ENCODE measurements at places on chromosomes 16 and 17.

- no peak for DNase-seq
Measured at GRCh38 chr17:16989230-16989952, 17.5 kb upstream of the TNFRSF13B start.

GRCh38 chr16:80612461-80613017 is 71.7 kb downstream of the DYNLRB2 start:
- DNase-seq, result no peak

- DNase-seq, result no peak
Measured at GRCh38 chr16:85300406-85300968, 188.2 kb upstream of the CIBAR2 start.

- DNase-seq, result no peak
Measured at GRCh38 chr16:66224626-66225025, 141.9 kb upstream of the CDH5 start.

DNA sequence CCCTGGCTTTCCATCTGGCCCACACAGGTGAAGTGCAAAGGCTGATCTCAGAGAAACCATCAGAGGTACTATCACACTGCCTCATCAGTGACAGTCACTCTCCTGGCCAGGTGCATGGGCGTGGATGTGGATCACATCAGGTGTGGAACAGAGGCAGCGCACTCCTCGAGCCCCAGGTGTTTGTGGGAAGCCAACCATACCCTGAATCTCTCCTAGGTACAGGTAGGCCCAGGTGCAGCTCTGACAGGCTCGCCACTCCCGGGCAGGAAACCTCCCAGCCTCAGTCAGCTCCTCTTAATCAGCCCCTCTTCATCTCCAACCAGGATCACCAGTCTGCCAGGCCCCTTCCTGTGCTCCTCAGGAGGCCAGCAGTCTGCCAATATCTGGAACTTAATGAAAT is 31.7 kb downstream of the TLE7 start:
- DNase-seq, result no peak

GRCh38 chr16:72083778-72084404 is 9.5 kb downstream of the TXNL4B start:
- DNase-seq, result no peak

GRCh38 chr17:67372751-67373150 is 4.3 kb upstream of the PITPNC1 start:
- DNase-seq, result no peak

DNA sequence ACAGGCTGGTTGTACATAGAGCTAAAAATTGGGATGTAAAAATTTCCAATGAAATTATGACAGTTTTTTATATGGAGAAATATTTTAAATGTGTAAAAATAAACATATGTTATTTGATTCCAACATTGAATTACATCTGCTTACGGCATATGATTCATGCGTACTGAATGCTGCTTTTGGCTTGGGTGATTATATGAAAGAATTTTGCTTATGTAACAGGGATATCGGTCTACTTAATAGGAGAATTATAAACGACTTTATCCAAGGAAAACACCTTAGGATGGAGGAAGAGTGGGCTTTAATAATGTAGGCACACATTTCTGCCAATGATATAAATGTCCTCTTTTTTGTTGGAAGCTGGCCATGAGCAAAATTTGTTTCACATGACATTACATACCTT is 197.3 kb upstream of the GOT2 start:
- DNase-seq, result no peak

DNA sequence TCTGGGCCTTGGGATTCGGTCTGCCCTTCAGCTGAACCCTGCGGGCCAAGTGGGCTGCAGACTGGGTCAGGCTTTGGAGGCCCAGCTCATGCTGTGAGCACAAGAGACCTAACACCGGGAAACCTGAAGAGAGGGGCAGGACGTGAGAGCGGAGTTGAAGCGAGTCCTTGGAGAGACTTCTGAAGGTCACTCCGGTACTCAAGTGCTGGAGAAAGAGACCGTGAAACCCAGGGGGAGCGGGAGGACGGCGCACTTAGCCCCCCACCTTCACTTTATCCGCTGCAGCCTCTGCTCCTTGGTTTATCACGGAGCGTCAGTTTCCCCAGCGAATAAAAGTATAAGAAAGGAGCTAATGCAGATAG is 361 bp downstream of the UQCRC2 start:
- peak; percentile 42 for DNase-seq

- DNase-seq, result no peak
Measured at GRCh38 chr17:1919201-1919600, 89.4 kb downstream of the RPA1 start.

DNA sequence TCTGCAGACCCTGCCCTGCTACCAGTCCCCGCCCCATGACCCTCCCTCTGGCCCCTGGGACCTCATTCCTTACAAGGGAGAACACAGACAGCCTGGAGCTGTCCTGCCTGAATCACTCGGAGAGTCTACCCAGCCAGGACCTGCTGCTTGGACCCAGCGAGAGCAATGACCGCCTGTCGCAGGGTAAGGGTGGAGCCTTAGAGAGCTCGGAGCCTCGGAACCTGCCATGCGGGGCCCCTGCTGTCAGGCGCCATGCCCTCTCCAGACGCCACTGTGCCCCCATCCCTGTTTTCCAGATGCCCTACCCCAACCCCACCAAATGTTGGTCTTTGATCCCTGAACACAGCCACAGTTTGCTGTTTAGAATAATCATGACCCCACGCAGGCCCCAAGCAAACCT is 5.6 kb downstream of the SH2B1 start:
- DNase-seq, result no peak

DNA sequence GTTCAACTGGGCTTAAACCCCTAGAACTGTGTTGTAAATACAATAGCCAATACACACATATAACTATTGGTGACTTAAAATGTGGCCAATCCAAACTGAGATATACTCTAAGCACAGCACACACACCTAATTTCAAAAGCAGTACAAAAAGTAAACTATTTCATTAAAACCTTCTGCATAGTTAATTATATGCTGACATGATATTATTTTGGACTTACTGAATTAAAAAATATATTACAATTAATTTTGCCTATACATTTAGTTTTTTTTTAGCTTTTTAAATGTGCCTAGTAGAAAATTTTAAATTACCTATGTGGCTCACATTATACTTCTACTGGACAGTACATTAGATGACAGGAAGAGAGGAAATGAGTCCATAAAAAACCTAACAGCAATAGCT is 21.5 kb downstream of the MED13 start:
- DNase-seq, result no peak

- DNase-seq, result peak; percentile 57
Measured at GRCh38 chr17:565521-565920, 149.1 kb downstream of the VPS53 start.

- peak; percentile 94 for DNase-seq
Measured at GRCh38 chr17:57868007-57868909, 18.4 kb upstream of the MRPS23 start.

GRCh38 chr17:8482546-8482945 is 46.9 kb downstream of the NDEL1 start:
- DNase-seq, result no peak

DNA sequence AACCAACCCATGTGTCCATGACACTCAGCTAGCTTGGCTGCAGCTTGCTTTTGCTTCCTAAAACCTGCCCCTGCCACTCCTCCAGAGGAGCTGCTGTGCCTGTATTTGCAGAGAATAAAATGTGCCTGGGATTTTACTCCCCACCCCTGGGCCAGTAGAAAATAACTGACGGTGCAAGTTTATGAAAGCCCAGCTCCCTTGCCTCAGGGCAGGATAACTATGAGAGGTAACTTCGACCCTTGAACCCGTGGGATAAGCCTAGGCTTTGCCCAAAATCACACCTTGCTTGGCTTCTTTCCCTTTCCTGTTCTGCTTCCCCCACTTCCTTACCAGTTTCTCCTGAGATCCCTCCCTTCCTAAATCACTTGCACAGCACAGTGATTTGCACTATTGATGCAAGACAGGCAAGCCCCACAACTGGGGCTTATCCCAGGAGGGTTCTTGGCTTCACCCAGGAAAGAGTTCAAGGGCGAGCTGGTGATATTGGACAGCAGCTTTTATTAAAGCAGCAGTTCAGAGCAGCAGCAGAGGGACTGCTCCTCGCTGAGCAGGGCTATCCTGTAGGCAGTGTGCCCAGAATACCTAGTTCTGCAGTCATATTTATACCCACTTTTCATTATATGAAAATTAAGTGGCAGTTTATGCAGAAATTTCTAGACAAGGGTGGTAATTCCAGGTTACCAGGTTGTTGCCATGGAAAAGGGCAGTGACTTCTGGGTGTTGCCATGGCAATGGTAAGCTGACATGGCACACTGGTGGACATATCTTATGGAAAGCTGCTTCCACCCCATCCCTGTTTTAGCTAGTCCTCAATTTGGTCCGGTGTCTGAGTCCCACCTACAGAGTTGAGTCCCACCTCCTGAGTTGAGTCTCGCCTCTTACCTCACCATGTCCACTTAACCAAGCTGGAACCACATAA is 6.3 kb upstream of the ERCC4 start:
- DNase-seq, result no peak

GRCh38 chr17:6488008-6488539 is 43.8 kb downstream of the PIMREG start:
- DNase-seq, result no peak

GRCh38 chr16:11913425-11914079 is 2.2 kb downstream of the GSPT1 start:
- no peak for DNase-seq

DNA sequence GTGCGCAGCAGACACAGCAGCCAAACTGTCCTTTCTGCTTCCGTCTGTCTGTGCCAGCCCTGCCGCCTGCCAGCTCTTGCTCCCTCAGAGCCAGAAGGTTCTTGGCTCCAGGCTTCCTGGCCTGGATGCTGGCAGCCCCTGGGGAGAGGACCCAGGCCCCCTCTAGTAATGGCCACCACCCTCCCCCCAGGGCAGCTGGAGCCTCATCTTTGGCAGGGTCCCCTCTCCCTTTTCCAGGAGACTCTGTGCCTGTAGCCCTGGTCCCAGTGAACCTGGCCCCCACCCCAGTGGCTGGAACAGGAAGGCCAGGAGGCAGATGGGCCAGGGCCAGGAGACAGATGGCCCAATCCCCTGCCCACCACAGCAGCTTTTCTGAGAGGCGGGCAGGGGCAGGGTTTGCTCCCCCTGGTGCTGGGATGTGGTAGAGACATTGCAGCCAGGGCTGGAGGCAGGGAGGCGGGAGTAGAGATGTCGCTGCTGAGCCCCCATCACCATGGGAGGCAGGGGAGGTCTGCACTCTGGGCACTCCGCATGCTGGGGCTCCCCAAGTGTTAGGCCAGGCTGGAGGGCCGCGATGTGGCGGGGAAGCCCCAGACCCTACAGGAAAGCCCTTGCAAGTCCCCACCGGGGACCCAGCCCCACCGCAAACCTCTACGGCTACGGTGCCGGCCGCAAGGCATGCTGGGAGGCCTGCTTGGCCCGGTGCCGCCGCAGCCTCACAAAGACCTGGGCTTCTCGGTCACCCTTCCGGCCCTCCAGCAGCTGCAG is 16.7 kb downstream of the UNC13D start:
- peak; percentile 98 for DNase-seq

GRCh38 chr17:77466596-77467223 is 325.9 kb downstream of the SEC14L1 start:
- peak; percentile 75 for DNase-seq

GRCh38 chr17:73787076-73788059 is 143.1 kb upstream of the SDK2 start:
- DNase-seq, result peak; percentile 65

GRCh38 chr17:37637956-37638355 is 5.3 kb downstream of the DDX52 start:
- no peak for DNase-seq

GRCh38 chr16:47886631-47887415 is 269.0 kb downstream of the ABCC12 start:
- DNase-seq, result no peak

DNA sequence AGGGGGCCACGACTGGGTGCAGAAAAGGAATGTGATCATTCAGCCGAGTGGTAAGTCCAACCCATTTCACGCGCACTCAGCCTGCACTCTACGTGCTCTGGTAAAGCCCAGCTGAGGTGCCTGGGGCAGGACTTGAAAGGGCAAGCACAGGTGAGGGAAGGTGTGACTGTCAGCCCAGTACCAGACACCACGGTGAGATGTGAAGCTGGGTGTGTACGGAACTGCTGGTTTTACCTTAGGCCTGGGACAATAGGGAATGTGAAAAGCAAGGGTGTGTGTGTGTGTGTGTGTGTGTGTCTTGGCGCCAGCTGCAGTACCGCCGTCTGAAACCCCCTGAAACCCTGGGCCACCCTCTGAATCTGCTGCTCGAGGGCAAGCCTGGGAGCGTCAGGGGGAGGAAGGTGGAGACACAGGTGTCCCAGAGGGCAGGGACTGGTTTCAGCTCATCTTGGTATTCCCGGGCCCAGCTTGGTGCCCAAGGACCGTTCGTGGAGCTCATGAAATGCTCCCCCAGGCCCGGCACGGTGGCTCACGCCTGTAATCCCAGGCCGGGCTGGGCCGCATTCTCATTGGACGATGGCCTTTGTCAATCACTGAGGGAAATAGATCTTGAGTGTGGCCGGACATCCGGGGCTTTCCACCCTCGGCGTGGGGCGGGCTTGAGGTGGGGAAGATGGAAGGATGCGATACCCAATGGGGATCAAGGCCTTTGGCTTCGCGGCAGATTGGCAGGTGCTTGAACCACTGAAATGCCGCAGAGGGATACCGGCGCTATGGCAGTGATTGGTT is 27.8 kb upstream of the ST6GALNAC1 start:
- peak; percentile 99 for DNase-seq

DNA sequence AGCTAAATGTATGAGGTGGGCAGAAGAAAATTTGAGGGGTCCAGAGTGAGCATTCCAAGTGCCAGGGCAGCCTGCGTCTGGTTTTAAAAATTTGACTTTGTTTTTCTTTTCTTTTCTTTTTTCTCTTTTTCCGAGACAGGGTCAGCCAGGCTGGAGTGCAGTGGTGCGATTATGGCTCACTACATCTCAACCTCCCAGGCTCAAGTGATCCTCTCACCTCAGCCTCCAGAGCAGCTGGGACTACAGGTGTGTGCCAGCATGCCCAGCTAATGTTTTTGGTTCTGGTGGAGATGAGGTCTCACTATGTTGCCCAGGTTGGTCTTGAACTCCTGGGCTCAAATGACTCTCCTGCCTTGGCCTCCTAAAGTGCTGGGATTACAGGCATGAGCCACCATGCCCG is 15.6 kb downstream of the SMPD3 start:
- DNase-seq, result no peak

DNA sequence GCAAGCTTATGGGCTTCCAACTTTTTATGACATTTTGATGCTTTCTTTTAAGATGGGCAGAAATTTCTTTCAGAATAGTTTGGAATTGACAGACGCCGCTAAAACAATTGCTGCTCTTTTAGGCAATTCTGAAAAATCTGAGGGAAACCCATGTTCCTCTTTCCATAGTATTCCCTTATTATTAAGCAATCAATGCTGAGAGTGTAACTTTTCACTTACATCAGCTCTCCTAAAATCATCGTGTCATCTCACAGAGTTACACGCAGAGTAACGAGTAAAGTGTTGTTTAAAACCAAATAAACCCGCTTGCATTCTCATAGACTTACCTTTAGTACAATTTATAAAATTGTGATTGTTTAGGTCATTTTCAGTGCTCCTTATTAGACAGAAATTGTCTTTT is 150.6 kb downstream of the MAF start:
- no peak for DNase-seq

DNA sequence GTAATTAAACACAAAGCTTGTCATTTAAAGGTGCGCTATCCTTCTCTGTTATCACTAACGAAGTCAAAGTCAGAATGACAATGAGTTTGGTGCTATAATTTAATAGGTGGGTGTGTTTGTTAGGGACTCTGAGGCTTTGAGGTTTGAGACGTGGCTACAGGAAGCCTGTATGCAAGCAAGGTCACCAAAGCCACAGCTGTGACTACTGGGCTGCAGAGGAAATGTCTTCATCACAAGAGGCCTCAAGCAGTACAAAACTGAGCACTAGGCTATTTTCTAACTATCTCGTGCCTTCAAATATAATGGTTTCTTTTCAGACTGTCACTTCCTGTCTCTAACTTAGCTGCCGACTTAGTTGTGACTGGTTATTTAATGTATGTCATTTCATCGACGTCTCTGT is 141.2 kb downstream of the AATF start:
- DNase-seq, result no peak

GRCh38 chr17:45740553-45741330 is 43.4 kb upstream of the CRHR1 start:
- peak; percentile 97 for DNase-seq
